ENCODE measurements at places on chromosomes 3 and 15.
A peak's percentile ranks its signal among the peaks of the same experiment; 100 is the strongest.

DNA sequence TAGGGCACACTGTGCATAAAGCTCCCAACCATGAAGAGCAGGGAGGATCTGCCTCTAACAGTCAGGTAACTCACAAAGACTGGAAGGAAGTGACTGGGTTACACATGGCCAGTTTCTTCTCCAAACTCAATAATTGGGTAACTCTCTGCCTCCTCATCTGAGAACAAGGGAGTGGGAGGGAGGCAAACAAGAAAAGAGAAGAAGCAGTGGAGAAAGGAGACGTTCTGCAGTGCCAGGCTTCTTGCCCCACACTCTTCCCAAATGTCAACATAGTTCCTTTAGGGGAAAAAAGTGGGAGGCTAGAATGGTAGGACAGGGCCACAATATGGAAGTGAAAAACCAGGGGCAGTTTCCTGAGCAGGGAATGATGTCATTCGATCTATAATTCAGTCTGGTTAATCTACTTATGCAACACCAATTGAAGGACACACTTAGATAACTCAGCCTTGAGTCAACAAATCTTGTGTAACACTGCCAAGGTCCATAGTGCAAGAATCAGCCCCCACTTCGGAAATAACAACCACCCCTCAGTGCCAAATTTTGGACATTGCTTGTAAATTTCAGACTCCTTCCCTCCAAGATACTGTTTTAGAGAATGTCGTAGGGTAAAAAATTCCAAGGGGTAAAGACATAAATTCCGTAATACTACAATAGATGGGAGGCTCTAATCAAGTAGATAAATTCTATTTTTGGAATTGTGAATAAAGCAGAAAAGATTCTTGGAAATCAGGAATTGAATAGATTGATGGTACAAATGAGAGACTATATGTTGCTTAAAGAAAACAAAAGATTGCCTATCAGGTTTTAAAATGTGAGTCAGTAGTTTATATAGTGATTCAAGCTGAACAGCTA, 143.0 kb downstream of the LPP start:
- DNase-seq = no peak

DNA sequence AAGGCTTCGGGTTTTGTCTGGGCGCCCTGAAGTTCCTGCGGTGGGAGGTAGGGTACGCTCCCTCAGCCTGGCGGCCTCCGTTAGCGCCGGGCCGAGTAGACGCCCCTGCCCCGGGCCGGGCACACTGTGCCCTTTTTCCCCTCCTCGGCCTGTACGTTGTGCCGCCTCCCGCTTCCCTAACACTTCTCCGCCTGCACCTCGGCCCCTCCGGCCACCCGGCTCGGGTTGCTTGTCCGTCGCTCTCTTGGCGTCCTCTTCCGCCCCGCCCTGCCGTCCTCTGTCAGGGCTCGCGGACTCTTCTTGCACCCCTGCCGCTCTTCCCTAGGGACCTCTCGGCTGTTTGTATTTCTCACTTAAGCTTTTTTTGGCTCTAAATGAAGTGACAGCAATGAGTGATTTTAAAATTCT, 384 bp downstream of the KNL1 start:
- peak; percentile 37 for DNase-seq

DNA sequence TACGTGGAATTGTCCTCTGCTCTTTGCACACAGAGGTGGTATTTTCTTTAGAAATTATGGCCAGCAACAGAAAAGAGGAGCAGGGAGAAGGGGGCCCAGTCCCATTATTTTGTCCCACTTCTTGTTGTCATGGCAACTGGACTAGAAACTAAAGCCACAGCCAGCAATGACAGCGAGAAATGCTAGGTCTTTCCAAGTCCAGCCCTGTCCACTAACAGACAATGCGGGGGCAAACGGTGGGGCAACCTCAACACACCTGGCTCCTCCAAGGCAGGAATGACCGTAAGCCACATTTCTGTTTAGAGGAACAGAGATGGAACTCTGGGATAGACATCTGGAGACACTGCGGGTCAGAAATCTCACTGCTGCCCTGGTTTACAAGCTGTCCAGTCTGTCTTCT, 107.3 kb downstream of the RFTN1 start:
- no peak for DNase-seq

DNA sequence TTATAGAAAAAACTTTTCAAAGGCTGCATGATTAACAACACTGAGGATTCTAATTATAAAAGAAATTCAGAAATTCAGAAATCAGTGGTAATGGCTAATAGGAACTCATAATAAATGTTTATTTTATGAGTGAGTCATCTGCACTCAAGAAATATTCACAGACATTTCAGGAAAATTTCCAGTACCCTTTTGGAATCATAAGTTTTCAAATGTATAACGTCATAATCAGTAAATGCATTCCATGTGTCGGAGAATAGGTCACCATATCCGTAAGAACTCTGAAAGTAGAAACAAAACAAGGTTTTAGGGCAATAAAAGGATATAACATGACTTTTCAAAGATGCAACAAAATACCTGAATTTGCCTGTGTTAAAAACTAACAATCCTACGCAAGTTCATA, 24.7 kb downstream of the EOGT start:
- DNase-seq = no peak

GRCh38 chr15:95485367-95485766, 845.1 kb upstream of the NR2F2 start:
- DNase-seq = no peak

DNA sequence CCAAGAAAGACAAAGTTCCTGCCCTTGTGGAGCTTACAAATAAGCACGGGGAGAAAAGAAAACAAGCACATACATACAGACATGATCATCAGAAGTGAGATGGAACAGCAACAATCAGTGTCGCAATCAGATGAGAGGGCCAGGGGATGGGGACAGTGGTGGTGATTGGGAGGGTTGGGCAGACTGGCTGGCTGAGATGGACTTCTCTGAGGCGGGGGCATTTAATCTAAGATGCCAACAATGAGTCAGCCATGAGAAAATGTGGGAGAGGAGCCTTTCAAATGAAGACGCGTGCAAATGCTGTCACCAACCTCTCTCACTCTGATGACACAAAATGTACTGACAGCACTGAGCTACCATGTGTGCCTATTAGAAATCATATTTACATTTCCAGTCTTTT, 81.4 kb downstream of the NCEH1 start:
- DNase-seq = no peak

DNA sequence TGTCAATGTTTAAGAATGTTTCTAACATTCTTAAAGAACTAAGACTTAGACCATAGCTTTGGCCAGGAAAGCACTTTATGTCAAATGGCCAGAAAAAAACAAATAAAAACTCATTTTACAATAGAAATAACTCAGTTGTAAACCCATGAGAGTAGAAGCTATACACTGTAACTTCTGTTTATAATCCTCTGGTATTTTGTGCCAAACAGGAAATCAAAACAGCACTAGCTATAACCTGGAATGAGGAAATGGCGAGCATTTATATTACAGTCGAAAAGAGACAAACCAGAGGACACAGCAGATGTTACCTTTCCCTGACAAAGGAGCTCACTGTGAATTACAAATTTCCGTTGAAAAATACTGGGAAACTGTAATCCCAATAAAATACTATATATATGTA, 10.3 kb downstream of the GK5 start:
- DNase-seq = no peak

DNA sequence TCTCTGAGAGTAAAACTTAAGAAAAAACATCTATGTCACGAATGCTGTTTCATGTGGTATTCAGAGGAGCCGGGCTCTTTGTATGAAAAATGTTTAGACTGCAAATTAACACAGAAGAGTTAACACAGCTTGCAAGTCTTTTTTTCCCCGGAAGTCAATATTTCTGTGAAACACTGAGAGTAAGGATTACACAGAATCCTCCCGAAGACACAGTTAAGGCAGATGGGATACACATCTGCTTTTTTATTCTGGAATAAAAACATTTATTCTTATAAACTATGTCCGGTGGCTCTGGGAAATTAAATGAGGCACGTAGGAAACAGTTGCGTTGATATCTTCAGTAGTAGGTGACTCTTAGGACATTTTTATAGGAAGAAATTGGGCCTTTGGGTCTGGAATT, 180.6 kb downstream of the PTPRG start:
- no peak for DNase-seq

DNA sequence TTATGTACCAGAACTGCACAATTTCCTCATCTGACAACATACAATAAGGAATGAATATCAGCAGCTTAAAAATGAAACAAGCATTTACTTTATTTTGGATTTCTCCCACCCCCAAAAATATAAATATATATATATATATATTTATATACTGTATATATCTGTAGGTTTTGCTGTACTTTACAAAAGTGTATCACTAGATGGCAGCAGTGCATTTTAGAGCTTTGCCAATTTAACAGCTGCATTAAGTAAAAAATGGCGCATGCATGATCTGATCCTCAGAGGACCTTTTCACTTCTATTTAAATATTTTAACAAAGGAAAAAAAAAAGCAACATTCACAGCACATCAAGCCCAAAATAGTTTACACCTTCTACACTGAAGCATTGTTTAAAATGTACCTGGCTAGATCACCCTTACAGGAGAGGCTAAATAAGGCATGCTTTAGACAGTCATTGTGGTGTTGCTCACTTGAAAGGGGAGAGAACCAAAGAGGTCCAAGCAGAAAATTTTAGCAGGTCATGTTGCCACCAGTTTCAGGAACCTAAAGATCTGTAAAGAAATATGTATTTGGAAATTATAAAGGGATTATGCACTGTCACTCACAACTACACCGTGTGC, 72.6 kb downstream of the NPTN start:
- DNase-seq = peak; percentile 57

DNA sequence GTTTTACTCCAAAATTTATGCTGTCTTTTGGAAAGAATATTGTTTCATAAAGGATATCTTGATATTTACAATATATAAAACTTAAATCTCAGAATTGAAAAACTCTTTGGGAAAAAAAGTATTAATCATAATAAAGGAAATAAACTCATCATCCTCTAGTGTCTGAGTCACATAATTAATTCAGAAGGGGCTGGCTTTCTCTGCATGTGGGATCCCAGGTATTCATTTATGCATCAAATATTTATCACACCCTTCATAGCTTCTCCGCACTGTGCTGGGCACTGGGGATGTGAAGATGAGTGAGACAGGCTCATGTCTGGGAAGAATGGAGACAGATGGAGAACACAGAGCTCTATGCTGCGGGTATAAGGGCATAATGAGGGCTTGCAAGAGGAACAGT, 65.6 kb downstream of the CCNL1 start:
- no peak for DNase-seq

Data from NCI-H2227 treated with DMSO at 0.1 percent for 48 hours (cell line).